ENCODE measurements at places on chromosomes 4 and X.

- no peak for DNase-seq
Measured at GRCh38 chrX:1388651-1389050, 3.3 kb downstream of the SLC25A6 start.

DNA sequence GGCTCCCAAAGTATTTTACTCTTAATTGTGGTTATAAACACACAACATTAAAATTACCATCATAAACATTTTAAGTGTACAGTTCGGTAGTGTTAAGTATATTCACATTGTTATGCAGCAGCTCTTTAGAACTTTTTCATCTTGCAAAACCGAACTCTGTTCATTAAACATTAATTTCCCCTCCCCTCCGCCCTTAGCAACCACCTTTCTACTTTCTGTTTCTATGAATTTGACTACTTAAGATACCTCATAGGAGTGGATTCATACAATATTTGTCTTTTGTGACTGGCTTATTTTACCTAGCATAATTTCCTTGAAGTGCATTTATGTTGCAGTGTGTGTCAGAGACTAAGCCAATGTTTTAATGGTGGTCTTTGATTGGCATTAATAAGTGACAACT is 32.6 kb downstream of the IL13RA1 start:
- DNase-seq = no peak

- DNase-seq = no peak
Measured at GRCh38 chr4:38610966-38611431, 53.0 kb upstream of the KLF3 start.

DNA sequence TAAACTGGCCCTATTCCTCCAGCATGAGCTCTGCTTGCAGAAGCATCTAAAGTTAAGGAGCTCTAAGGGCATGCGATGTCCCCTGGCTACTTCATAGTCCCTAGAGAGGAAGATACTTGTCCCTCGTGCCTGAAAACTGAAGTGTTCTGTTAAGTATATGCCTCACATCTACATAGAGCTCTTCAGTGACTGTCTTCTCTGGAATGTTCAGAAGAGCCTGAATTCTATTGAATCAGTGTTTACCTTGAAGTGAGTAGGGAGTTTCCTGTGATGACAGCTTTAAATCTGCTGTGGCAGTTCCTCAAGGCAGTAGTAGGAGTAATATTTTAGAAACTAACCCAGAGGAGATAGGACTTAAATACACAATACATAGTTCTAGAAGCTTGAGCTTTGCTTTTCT is 111.2 kb downstream of the ZNF518B start:
- no peak for DNase-seq

GRCh38 chr4:156547439-156547838 is 424.2 kb downstream of the PDGFC start:
- peak; percentile 14 for DNase-seq

DNA sequence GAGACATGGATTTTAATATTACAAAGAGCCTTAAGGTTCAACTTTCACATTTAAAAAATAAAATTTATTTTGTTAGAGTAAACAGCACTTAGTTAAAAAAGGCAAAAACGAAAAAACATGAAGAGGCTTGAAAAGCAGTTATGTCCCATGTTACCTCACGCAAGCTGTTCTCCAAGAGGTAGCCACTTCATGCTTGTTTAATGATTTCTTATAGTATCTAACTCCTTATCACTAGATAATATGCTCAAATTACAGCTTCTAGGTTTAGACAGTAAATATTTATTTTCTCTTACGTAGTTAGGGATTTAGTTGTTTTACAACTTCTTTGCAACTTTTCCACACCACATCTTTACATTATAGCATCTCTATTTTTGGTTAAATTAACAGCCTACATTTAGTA is 27.8 kb upstream of the TMPRSS11D start:
- no peak for DNase-seq

DNA sequence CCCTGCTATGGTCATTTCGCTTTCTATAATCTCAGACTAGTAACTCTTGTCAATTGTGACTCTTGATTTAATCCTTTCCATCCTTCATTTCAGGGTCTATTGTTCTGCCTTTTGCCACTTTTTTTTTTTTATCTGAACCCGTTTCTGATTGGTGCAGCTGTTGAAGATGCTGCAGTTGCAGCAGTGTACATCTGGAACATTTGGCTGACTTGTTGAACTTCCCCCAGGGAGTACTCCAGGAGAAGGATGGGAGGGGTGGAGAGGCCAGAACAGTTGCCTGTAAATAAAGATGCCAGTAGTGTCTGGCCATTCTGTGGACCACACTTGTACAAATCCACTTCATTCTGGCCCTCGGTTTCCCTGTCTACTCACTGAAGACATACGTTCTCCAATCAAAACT is 1.0 kb upstream of the EDA start:
- DNase-seq = no peak

GRCh38 chr4:2925931-2926860 is 37.0 kb downstream of the NOP14 start:
- no peak for DNase-seq

GRCh38 chrX:9141496-9141895 is 107.6 kb upstream of the FAM9B start:
- no peak for DNase-seq

DNA sequence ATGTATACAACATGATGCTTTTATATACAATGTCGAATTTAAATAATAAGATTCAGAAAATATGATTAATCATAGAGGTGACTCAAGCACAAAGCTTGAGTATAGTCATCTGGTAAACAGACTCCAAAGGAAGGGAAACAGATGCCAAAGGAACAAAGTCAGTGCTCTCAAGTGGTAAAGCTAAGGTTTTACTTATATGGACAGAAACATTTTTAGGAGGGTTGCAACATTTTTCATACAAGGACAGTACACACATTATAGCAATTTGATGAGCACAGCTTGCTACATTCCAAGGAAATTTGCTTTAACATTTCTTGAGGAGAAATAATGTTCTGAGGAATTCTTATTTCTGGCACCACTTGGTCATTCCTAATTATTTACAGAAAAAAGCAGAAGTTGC is 333.4 kb upstream of the AADAT start:
- DNase-seq = no peak

- no peak for DNase-seq
Measured at GRCh38 chr4:6956087-6956433, 46.4 kb downstream of the TBC1D14 start.

DNA sequence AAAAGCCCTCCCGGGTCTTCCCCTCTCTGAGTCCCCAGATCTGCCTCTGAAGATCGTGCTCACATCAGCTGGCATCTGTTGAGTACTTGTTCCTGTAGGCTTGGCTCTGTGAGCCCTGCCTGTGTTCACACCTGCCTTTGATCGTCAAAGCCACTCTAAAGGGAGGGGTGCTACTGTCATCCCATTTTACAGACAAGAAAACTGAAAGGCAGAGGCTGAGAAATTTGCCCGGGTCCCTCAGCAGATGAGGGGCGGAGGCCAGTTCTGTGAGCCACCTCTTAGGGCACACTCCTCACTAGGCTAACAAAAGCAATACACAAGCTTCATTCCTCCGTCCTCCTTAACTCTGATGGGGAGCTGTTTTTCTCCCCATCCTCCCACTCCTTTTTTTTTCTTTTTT is 655 bp downstream of the CYTL1 start:
- DNase-seq = no peak

- DNase-seq = no peak
Measured at GRCh38 chrX:24590111-24590510, 57.0 kb downstream of the PCYT1B start.

GRCh38 chr4:3499710-3500109 is 32.5 kb downstream of the LRPAP1 start:
- DNase-seq = no peak

GRCh38 chr4:131367441-131367840 is 1781.7 kb upstream of the PCDH10 start:
- DNase-seq = no peak

GRCh38 chrX:17377795-17378194 is 2.8 kb downstream of the NHS start:
- no peak for DNase-seq

DNA sequence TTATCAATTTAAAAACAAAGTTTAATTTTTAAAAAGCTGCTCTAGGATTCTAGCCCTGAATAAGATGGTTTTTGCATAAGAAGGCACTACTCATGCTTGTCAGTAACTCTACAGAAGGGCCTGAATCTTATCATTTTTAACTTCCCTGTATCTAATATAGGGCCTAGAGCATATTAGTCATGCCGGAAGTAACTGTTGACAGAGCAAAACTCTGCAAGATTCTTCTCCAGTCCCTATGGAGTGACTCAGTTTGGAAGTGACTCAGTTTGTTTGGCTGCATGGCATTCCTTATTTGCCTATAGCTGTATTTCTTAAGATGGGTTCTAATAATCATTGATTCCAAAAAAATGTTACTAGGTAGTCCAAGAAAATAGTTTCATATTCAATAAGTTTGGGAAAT is 431.8 kb upstream of the HTR2C start:
- no peak for DNase-seq

- no peak for DNase-seq
Measured at GRCh38 chr4:24775750-24776149, 19.6 kb upstream of the SOD3 start.

DNA sequence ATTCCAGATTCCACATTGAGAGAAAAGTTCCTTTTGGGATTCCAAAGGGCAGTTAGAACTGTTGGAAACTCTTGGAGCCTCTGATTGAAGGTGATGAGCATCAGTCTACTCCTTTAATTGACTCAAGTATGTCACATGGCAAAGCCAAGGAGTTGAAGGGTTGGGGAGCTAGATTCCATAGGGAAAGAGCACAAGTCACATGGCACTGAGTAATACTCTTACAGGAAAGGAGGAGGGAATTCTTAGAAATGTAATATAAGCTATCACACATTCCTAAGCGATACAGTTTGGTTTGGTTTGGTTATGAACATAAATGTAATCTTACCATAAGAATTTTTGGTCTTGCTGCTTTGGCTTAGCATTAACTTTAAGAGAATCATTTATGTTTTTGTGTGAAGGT is 15.7 kb downstream of the SPCS3 start:
- no peak for DNase-seq

- DNase-seq = no peak
Measured at GRCh38 chrX:20455001-20455400, 188.3 kb upstream of the RPS6KA3 start.

DNA sequence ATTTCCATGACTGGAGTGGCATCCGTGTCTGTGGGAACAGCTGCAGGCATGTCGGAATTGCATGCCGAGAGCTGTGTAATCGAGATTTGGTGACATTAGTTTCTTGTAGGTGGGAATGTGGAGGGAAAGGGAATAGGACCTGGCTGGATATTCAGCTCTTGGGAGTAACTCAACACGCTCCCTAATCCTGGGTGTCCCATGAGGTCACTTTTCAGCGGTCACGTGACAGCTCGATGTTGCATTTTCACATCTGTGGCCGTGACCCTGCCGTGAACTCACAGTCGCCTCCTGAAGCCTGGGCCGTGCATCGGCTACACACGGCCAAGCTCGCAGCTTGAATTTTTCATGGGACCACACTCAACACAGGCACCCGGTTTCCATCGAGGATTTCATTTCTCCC is 25.8 kb upstream of the PSAPL1 start:
- no peak for DNase-seq

- no peak for DNase-seq
Measured at GRCh38 chr4:43380093-43380492, 487.6 kb downstream of the GRXCR1 start.

GRCh38 chr4:8916906-8917305 is 45.3 kb upstream of the HMX1 start:
- DNase-seq = no peak

DNA sequence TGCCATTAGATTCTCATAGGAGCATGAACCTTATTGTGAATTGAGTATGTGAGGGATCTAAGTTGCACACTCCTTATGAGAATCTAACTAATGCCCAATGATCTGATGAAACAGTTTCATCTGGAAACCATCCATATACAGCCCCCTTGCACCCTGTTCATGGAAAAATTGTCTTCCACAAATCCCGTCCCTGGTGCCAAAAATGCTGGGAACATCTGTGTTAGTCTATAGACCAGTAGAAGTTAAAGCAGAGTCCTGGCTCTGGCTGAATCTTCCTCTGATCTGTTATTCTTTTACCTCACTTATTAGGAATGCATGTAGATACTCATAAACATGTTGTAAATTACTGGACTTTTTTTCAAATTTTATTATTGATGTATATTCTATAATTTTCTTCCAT is 29.2 kb downstream of the SULT1B1 start:
- DNase-seq = no peak

DNA sequence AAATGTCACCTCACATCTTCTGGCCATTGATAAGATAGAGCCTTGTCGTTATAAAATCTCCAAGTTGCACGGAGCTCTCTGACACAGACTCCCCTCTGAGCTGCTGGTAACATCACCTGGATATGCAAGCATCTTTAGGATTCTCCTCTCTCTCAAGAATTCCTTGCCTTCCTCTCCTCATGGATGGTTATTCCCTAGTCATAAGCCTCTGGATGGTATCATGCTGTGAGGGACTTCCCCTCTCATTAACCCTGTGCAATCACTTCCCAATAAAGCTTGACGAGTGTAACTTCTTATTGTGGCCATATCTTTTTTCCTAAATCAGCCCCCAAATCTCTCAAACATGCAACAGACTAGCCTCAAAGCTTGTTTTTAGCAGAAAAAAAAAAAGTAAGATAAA is 1057.0 kb upstream of the SLIT2 start:
- no peak for DNase-seq

- no peak for DNase-seq
Measured at GRCh38 chr4:94525993-94526728, 74.4 kb downstream of the PDLIM5 start.

DNA sequence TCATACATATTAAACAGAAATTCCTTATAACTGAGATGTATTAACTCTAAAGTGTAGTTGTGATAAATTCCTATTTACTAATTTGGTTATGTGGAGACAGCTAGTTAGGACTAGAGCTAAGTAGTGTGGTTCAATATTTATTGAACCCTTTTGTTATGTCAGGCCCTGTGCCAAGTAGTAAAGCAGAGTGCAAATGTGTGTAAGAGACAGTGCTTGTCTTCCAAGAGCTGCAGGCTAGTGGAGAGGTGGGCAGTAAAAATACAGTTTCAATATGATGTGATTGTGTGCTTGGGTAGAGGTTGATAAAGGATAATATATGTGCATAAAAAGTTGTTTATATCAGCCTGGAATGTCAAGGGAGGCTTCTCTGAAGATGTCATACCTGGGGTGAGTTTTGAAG is 80.0 kb downstream of the TBC1D19 start:
- DNase-seq = no peak

DNA sequence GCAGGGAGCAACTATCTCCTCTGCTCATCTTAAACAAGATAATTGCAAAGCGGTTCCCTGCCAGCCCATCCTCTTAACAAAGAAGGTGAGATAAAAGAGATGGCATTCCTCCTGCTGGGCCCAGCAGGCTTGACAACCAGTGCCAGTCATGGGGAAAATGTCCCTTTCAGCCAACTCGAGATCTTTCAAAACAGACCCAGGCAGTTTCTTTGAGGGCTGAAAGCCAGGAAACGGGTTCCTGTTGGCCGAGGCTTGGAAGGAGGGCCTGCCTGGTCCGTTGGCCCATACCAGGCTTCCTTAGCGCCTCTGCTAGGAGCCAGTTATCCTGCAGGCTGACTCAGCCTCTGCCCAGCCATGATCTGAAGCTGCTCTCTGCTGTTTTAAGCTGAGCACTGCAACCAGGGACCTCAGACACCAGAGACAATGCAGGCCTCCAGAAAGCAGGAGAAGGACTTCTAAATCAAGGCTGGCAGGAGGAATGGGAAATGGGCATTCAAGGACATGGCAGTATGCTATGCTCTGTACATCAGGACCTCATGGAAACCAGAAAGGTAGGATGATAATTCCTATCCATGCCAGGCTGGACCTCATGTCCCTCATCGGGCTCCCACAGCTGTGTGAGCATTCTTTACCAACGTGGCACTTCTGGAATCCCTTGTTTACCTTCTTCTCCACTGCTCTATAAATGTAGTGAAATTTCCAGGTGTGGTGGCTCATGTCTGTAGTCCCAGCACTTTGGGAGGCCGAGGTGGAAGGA is 42.4 kb upstream of the SLC2A9 start:
- peak; percentile 42 for DNase-seq

Data from inflammatory macrophage treated with lipopolysaccharide for 1 hour (primary cell).